CD4-positive, alpha-beta T cell treated with Interleukin-4 for 4 hours (primary cell): ENCODE measurements at places on chromosomes 5 and 9.
A peak's percentile ranks its signal among the peaks of the same experiment; 100 is the strongest.

GRCh38 chr5:142325725-142326479, 1.1 kb upstream of the SPRY4 start:
- no peak for DNase-seq

DNA sequence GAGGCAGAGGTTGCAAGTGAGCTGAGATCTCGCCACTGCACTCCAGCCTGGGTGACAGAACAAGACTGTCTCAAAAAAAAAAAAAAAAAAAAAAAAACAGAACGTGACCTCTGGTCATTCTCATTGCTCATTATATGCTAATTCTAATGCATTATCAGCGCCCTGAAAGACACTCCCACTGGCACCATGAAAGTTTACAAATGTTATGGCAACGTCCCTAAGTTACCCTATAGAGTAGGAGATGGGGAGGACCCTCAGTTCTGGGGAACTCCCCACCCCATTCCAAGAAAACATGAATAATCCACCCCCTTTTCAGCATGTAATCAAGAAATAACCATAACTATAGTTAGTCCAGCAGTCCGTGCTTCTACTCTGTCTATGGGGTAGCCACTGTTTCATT, 48.9 kb upstream of the DENND4C start:
- DNase-seq = peak; percentile 22

- DNase-seq = no peak
Measured at GRCh38 chr9:6771722-6772121, 13.9 kb downstream of the KDM4C start.

DNA sequence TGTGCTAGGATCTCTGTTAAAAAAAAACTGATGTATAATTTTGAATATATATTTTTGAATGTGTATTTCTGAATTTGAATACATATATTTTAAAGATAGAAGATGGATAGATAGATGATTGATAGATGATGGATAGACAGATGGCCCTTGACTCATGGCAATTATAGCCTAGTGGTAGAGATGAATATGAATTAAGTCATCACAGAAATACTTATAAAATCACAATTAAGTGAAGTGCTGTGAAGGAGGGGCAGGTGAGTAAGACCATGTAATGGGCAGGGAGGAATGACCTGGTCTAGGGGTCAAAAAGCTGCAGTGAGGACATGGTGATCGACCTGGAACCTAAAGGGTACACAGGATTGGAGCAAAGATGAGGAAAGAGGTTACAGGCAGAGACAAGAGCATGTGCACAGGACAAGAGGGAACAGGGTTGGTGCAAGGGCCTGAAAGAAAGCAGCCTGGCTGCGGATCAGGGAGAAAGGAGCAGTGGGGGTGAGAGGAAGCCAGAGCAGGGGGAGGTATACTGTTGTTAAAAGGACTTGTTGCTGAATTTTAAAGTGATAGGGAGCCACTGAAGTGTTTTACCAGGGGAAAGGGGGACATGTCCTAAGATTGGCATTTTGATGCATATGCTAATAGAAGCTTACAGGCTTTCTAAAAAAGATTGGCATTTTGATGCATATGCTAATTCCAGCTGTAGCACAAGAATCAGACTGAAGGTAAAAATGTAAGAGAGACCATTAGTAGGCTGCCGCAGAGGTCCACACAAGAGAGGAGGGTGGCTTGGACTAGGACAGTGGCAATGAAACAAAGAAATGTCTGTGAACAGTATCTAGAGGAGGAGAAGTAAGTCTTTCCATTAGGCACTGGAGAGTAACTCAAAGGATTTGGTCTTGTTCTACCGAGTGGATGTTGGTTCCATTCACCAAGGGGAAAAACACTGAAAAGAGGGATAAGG, 527.8 kb downstream of the AGTPBP1 start:
- no peak for DNase-seq

GRCh38 chr5:2776337-2777302, 25.1 kb upstream of the IRX2 start:
- DNase-seq = no peak

- no peak for DNase-seq
Measured at GRCh38 chr9:134600371-134600770, 41.2 kb upstream of the COL5A1 start.

DNA sequence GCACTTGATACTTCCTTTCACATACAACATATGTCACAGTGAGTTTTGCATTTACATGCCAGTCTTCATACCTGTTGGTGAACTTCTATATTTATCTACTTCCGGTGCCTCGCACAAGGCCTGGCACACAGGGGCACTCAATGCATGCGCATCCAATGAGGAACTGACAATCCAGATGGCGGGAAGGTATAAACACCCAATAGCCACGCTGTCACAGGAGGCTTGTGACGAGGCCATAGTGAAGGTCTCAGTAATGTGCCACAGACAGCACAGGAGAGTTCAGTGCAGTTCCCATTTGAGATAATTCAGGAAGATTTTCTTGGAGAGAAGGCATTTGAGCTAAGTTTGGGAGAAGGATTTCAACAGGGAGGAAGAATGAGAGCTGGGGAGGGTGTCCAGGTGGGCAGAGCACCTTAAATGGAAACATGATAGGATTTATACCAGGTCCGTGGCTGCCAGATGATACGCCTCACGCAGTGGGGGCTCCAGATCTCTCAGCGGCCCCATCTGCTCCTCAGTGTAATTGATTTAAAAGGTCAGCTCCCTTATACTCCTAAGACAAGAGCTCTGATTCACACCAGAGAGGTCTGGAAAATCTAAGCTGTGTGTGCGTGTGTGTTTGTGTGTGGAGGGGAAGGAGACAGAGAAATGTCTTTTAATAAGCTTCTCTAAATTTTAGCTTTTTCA, 206.2 kb downstream of the DCP2 start:
- no peak for DNase-seq

DNA sequence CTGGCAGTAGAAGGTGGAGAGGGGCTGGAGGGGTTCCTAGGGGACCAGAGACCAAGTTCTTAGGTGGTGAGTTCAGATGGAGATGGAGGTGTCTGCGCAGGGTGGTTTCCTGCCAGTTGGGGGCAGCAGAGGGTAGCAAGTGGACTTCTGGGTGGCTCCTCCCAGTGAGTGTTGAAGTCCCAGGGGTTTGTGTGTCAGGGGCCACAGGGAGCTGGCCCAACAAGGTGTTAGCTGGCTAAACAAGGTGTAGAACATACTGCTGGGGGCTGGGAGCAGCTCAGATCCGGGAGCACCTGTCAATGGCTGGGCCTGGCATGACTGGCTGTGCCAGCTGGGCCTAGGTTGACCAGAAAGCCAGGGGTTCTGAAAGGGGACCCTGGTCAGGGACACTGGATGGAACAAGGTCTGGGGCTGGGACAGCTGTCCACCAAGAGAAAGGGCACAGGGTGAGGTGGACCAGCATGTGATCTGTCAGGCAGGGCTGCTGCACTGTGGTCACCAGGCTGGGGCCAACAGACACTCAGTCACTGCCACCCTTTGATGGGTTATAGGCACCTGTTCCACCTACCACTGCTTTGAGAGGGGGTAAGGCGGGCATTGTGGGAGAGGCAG, 35.6 kb downstream of the DAB2IP start:
- peak; percentile 47 for DNase-seq

DNA sequence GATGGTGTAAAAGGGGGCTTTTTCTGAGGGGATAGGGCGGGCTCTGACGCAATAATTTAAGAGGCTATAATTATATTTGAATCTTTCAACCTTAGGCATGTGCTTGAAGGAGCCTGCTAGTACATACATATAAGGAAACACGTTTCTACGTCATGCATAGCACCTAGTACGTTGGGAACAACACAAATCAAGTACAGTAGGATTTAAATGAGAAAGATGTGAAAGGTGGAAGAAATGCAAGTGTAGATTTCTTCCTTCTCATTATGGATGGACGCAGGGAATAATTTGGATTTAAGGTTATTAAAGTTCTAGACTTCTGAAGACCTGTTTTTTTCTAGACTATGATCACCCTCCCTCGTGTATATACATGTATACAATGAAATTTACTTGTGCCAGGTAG, 927 bp upstream of the CDO1 start:
- no peak for DNase-seq

- no peak for DNase-seq
Measured at GRCh38 chr9:102499468-102499867, 495.7 kb upstream of the CYLC2 start.

DNA sequence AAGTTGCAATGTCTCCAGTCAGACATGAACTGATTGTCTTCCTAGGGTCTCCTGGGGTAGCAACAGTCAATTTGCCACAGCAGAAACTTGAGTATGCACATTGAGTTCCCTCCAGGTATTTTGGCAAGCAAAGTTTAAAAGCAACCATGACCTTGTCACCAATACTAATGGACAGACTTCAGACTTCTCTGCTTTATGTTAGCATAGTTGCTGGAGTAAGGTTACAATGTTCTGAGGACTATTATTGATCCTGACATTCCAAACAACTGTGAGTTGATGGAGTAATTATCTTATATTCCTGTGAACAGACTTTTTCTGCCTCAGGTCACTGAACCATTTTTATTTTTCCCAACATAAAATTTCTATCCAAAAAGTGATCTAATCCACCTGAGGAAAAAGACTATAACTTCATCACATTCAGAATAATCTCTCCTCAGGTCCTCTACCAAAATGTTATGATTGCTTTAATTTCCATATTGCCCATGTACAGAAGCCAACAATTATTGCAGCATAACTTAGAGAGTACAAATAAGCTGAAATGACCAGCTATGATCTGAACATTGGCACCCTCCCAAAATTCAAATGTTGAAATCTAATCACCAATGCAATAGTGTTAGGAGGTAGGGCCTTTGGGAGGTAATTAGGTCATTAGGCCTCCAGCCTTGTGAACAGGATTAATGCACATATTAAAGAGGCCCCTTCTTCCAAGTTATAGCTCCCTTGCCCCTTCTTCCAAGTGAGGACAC, 228.3 kb downstream of the PDE4D start:
- DNase-seq = no peak

DNA sequence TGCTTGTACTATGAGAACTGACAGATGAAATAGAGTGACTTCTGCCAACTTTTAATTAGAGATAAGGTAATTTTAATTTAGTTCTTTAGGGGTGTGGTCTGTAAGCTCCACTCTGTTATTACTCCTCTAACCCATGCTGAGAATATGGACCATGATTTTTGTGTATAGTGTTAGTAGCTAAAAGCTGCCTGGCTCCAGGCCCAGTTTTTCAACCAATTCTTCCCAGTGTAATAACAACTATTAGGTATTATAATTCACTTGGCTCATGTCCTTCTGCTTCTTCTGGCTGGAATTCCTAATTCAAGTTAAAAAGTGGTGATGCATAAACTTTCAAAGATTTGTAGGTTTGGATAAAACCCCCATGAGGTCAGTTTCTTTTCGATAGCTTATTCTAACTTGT, 216.3 kb downstream of the ISL1 start:
- DNase-seq = no peak

DNA sequence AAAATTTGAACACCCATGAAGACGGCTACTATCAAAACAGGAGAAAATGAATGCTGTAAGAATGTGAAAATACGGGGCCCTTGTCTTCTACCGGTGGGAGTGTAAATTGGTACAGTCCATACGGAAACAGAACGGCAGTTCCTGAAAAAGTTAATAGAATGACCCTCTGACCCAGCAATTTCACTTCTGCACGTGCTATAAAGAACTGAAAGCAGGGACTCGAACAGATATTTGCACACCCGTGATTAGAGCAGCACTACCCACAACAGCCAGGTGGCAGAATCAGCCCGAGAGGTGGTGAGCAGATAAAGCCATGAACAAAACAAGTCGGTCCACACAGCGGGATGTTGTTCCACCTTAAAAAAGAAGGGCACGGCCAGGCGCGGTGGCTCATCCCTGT, 22.6 kb upstream of the SLC12A7 start:
- DNase-seq = peak; percentile 5

- DNase-seq = no peak
Measured at GRCh38 chr5:143312822-143313221, 90.7 kb downstream of the NR3C1 start.

DNA sequence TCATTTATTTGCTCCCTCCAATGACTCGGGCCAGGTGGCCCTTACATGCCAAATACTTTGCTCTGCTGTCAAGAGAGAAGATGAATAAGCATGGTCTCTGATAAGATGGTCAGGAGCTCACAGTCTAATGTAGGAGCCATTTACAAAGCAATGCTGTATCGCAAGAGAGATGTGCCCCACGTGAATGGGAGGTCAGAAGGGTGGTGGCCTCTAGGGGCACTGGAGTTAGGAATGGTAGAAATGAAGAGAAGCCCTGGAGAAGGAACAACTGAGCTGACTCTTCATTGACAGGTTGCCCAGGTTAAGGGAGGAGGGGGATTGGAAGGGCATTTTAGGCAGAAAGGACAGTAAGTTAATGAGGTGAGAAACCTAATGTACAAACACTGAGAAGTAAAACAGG, 286.5 kb downstream of the KCTD16 start:
- DNase-seq = no peak

DNA sequence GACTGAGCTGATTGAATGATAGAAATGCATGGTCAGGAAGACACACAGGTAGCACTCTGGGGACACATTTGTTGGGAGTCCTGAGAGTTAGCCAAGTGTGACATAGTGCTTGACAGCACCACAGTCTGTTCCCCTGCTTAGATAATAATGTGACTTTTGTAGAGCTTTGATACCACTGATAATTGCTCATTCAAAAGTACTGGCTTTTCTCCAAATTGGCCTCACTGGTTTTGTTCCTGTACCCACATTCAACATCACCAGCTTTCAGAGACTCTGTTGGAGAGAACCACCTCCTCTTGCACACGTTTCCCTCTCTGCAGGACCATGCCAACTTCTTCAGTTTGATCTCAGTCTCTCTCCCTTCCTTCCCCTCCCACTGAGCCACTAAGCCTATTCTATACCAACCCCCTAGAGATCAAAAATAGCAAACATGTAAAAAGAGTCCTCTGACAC, 52.5 kb upstream of the IL7R start:
- DNase-seq = no peak

DNA sequence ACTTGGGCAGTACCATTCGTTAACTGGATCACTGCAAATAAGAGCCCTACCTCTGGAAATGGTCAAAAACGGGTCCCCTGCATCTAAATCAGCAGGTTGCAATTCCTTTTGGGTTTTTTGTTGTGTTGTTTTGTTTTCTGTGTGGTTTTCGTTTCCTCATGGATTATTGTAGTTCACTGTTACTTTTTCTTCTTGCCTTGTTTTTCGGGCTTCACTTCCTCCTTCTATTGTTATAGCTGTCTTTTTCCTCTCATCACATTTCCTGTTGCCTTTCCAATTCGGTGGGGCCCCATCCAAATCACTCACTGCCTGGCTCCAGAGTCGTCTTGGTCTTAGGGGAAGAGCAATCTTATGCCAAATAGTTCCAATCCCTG, 8.7 kb upstream of the SSBP2 start:
- DNase-seq = no peak

DNA sequence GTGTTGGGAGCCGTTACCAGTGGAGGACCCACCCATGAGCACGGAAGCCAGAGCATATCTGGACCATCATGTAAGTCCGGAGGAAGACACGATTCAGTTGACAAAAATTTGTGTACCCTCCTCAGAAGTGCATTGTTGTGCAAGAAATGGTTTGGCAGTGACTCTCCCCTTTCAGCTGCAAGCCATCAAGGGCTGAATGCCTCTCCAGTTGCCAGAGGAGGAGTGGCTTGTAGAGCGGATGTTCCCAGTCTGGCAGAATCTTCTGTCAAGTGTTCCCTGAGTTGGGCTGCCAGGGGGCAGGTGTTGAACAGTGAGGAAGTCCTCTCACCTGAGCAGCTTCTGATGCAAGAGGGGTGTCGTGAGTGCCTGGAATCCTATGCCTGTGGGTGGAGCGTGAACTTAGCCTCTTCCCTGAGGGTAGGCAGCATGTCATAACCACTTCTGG, 27.6 kb upstream of the CDKN2AIPNL start:
- DNase-seq = no peak
